ENCODE measurements at places on chromosomes 3 and 15. TPM values are rescaled to one million over a fixed set of nuclear protein-coding genes. Genes with fewer than 3 reads are reported as not detected.

- no peaks in the 10 kb centered on the region for H3K36me3 ChIP-seq
- peaks cover 21% of the 10 kb centered on the region for H3K4me1 ChIP-seq
- no peak overlapping the region for H3K27ac ChIP-seq
- H3K4me3 ChIP-seq, result no peak overlapping the region
- no peaks in the 10 kb centered on the region for H3K27me3 ChIP-seq
- DNase-seq, result no peak
Observed at GRCh38 chr3:65878831-65879230, 159.9 kb downstream of the MAGI1 start.

DNA sequence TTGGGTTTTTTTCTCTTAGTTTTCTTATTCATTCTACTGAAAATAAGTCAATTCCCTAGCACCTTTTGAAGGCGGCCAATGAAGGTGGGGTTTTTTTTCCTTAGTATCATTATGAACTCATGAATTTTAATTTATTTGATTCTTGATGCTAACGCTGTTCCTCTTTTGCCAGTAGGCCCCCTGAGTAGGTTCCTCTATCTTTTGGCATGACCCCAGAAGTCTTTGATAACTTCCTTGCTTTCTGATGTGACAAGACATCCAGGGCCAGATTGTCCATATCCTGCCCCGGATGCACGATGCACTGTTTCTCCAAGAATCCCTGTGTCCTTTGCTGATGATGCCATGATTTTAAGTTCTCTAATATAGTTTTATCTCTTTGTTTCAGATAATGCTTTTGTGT, 20.6 kb downstream of the LRRK1 start:
- no peaks in the 10 kb centered on the region for H3K36me3 ChIP-seq
- no peaks in the 10 kb centered on the region for H3K4me1 ChIP-seq
- no peak overlapping the region for H3K27ac ChIP-seq
- no peak overlapping the region for H3K4me3 ChIP-seq
- no peak for DNase-seq

DNA sequence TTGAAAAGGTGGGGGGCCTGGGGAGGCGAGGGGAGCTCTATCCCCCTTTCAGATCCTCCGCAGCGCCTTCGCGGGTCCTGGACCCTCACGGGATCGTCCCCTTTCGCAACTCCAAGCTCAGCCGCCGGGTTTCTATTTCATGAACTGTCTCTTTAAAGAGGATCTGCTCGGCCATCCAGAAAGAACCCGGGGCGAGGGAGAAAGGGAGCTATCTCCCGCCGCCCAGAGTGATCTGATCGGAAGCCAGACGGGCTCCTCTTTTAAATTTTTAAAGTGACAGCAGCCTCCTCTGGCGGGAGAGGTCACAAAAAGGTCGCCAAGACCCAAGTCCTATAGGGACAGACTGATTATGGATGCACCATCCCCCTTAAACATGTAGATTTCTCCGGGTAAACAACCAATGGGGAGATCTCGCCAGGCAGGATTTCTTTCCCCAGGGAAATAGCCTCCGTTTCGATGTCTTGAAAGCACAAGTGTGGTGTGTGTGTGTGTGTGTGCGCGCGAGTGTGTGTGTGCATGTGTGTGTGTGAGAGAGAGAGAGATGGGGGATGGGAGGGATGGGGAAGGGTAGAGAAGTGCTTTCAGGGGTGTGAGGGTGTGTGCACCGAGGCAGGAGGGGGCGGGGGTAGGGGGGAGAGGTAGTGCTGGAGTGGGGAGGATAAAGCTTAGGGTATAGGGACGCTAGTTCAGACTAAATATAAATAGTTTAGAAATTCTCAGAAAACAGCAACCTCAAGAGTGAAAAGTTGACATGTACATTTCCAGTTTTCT, 516.1 kb downstream of the MECOM start:
- H3K36me3 ChIP-seq, result no peaks in the 10 kb centered on the region
- H3K27me3 ChIP-seq, result peaks cover 9% of the 10 kb centered on the region
- H3K4me3 ChIP-seq, result no peak overlapping the region
- DNase-seq, result peak; percentile 12
- peak overlapping the region; percentile 54 for H3K27ac ChIP-seq

Gene GRAMD1C
- 8.1 TPM for total RNA-seq

Gene SOX2
- not detected for total RNA-seq

Gene ARNT2
- total RNA-seq, result 17.9 TPM

Gene SLC9C1
- total RNA-seq, result 0.11 TPM

Gene SAXO2
- 2.4 TPM for total RNA-seq

Gene CCDC39
- total RNA-seq, result not detected
